ENCODE measurements at places on chromosomes 11 and 22.
A peak's percentile ranks its signal among the peaks of the same experiment; 100 is the strongest.

GRCh38 chr11:117456027-117456720, 128.5 kb downstream of the CEP164 start:
- no peak for DNase-seq

DNA sequence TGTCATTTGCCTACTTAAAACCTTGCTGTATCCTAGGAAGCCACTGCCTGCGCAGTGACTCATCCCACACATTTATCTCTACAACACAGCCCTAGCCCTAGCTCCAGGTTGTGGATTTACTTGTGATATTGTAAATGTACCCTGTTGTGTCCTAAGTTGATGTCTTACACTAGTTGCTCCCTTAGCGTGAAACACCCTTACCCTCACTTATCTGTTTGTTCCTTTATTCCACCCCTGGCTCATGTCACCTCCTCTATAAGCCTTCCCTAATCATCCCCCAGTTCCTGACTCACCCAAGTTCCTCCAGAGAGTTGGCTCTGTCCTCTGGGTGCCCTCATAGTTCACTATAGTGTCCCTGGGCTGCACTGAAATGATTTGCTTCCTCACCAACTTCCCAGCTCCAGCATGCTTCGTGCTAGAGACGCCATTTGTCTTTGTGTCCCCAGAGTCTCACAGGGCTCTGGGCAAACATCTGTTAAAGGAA, 431.8 kb upstream of the FAT3 start:
- DNase-seq = no peak

GRCh38 chr11:7639643-7640025, 33.7 kb downstream of the CYB5R2 start:
- DNase-seq = no peak

- DNase-seq = peak; percentile 90
These were observed 5.5 kb downstream of the C11orf24 start for GRCh38 chr11:68266121-68266891.

- peak; percentile 86 for DNase-seq
These were observed at the start of gene NFRKB for GRCh38 chr11:129895126-129896041. TSS of gene NFRKB (minus strand) at chr11:129895578. CDS start at chr11:129892849, 2,729 bp downstream.

DNA sequence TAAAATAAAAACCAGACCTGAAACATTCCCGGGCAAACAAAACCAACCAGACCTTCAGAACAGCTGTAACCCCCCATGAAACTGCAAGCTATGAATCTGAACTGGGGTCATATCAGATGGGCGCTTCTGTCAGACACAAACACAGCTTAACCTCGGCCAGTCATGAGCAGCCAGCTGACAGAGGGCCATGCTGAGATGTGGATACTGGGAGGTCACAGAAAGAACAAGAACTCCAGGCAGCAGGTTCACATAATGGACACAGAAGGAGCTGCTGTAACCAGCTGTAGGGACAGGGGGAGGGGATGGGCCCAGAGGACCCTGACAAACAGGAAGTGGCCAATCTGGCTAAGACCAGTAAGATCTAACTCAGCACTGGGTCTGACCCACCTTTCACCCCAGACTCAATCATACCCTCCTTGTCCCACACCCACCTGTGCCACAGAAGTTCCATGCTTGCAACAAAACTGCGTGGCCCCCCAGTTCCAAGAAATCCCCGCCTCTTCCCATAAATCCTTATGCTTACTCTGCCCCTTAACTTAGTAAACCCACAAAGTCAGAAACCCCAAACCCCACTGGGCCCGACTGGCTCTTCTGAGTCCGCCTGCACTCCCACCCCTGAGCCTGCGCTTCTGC, 4.0 kb downstream of the APOL4 start:
- no peak for DNase-seq

DNA sequence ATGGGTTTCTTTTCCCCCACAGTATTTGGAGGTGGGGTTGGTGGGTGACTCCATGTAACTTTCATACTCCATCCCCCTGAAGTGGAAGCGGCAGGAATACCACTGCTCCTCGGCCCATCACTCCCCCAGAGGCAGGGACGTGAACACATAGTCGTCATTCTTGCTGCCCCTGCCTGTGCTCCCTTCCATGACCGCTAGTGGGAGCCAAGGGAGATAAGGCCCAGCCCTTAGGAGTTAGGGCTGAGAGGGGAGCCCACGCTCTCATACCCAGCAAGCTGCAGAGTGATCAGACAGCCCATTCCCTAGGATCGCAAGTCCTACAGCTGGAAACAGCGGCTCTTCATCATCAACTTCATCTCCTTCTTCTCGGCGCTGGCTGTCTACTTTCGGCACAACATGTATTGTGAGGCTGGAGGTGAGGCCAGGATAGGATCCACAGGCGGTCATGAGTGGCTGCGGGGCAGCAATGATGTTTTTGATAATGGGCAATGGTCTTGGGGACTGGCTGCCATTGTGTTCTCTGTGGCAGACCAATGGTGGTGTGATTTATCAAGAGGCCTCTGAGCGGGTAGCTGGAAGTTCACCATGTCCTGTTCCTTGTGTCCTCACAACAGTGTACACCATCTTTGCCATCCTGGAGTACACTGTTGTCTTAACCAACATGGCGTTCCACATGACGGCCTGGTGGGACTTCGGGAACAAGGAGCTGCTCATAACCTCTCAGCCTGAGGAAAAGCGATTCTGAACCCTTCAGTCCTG, 15.9 kb downstream of the RHOG start:
- no peak for DNase-seq

DNA sequence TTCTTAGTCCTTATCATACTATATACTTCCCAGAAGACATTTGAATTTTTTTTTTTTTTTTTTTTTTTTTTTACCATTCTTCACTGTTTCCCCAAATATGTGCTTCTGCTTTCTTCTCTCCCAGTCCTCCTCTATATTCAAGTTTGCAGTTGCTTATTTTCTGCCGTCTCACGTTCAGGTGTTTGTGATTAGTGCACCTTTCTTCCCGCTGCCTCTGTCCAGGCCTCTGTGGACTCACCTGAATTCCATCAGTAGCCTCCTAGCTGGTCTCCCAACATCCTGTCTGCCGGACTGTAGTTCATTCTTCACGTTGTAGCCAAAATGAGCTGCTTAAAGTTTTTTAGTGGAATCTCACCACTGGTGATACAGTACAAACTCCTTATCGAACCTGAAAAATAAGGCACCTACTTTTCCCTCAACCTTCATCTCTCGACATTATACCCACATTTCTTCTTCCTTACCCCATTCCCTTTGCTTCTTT, 795 bp upstream of the MSANTD4 start:
- DNase-seq = no peak

DNA sequence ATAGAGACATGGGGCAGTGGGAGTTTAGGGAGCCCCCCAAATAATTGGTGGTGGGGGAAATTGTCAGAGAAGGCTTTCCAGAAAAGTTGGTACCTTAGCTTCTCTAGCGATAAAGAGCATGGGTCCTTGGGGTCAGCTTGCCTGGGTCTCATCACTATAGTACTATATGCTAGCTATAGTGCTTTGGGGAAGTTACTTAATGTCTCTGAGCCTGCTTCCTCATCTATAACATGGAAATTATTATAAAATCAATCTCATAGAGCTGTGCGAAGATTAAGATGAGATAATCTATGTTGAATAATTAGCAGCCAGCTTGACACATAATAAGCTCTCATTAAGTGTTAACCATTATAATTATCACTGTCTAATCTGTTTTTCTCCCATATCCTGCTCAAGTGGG, 41.2 kb downstream of the STIM1 start:
- DNase-seq = no peak

DNA sequence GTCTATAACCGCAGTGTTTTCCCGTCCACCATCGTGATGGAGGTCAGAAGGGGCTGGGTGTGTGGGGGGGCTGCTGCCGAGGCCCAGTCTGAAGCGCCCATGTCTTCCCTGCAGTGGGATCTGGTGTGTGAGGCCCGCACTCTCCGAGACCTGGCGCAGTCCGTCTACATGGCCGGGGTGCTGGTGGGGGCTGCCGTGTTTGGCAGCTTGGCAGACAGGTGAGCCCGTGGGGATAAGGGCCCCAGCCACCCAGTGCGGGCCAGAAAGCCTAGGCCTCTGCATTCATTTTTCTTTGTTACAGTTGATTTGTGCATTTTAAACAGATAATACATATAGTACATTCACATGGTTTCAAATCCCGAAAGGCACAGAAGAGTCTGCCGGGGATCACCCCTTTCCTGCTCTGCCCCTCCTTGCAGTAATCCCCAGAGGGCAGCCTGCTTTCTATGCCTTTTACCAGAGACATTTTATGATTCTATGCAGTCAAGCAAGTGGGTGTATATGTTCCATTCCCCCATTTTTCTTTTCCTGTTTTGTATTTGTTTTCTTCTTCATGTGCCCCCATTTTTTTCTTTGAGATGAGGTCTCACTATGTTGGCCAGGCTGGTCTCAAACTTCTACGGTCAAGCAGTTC, 32.6 kb downstream of the CAPN1 start:
- no peak for DNase-seq

GRCh38 chr11:60874421-60875365, 7.4 kb downstream of the ZP1 start:
- DNase-seq = no peak

DNA sequence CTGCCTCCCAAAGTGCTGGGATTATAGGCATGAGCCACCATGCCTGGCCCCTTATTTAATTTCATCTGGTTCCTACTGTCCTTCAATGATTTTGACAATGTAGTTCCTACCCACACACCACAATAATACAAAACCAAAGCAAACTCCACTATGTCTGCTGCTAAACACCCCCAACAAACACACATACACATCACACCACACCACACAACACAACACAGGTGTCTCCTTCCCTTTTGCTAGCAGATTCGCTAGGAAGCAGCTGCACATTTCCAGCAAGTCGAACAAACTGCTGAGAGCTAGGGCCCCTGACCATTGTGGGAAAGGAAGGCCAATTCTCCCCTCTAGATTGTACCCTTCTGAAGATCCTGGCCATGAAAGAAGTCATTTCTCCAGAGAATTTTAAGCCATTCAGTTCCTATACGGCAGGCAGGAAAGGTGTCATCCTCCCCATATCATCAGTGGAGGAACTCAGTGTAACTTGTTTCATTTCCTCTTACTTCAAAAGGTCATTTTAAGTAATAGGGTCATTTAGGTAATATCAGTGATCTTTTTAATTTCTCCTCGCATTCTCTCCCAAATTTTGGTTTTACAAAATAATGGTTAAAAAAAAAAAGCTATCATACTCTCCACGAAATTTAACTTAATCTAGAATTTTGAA, 18.5 kb downstream of the NUMA1 start:
- DNase-seq = no peak

GRCh38 chr11:72951888-72952287, 137.7 kb downstream of the ATG16L2 start:
- DNase-seq = no peak

- peak; percentile 58 for DNase-seq
These were observed 100.0 kb downstream of the PAX6 start for GRCh38 chr11:31711137-31711536.

DNA sequence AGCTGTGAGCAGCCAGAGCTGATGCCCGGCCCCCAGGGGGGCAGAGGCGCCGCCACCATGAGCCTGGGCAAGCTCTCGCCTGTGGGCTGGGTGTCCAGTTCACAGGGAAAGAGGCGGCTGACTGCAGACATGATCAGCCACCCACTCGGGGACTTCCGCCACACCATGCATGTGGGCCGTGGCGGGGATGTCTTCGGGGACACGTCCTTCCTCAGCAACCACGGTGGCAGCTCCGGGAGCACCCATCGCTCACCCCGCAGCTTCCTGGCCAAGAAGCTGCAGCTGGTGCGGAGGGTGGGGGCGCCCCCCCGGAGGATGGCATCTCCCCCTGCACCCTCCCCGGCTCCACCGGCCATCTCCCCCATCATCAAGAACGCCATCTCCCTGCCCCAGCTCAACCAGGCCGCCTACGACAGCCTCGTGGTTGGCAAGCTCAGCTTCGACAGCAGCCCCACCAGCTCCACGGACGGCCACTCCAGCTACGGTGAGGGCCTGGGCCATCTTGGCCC, 6.1 kb downstream of the CDC42EP1 start:
- DNase-seq = no peak

GRCh38 chr11:86153439-86153838, 84.6 kb upstream of the PICALM start:
- DNase-seq = no peak

- no peak for DNase-seq
These were observed 479.9 kb downstream of the INSC start for GRCh38 chr11:15594607-15595006.

DNA sequence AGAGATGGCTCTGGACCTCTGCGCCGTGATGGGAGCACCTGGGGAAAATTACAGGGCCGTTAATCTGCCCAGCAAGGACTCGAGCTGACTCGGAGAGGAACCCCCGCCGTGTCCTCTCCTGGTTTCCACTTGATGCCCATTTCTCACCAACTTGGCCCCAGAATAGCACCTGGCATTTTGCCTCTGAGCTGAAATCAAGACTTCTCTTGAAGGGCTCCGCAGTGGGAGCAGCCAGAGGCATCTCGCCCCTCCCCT, 19.0 kb upstream of the CABP7 start:
- DNase-seq = no peak

DNA sequence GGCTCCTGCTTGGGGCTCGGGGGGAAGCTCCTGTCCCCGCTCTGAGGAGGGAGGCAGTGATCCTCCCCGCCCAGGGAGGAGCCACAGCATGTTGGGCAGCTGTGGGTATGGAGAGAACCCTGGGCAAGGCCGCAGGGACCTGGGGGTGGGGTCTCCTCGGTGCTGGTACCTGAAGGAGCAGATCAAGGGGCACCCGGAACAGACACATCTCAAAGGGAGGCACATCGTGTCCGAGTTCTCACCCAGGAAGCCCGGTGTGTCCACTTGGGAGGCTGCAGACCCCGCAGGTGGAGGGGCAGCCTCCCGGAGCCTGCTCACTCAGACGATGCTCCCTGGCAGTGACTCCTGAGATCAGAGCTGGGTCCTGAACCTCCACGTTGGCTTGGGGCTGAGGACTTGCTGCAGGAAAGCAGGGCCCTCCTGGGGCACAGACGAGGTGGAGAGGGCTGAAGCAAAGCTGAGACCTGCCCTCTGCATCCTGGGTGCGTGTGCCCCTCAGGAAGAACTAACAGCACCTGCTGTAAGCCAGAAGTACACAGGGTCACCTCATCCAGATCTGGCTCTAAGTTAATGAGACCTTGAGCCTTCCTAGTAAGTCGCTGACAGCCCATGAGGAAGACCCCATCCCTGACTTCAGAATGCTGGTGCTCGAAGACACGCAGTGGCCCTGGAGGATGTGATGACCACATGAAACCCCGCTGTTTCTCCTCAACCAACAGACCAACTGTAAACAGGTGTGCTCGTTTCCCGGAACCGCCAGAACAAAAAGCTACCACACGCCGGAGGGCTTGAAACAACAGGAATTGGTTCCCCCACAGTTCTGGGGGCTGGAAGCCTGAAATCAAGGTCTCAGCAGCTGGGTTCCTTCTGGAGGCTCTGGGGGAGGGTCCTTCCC, 5.9 kb upstream of the OSBPL5 start:
- DNase-seq = no peak

GRCh38 chr11:36453678-36454077, 56.4 kb downstream of the TRAF6 start:
- DNase-seq = no peak

- peak; percentile 76 for DNase-seq
These were observed 55.1 kb downstream of the IGLL5 start for GRCh38 chr22:22942511-22943329.

- no peak for DNase-seq
These were observed 37.0 kb upstream of the FTH1 start for GRCh38 chr11:62004473-62004872.

Measured in COLO829 (cell line).